ENCODE measurements at places on chromosomes 16 and 17. TPM values are rescaled to one million over a fixed set of nuclear protein-coding genes. Genes with fewer than 3 reads are reported as not detected.

DNA sequence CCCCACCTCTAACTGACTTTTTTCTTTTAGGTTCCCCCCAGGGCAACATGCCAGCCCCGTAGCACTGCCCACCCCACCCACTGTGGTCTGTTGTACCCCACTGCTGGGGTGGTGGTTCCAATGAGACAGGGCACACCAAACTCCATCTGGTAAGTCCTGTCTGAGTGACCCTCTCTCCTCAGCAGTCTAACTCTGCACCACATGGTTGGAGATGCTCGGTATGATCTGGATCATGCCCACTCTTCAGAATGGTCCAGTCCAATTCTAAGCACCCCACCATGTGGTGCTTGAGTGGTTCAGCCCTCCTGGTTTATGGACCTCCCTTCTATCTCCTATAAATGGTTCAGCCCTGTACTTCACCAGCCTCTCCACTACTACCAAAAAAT lies 5.9 kb downstream of the KDM6B start:
- no peaks in the 10 kb centered on the region for H3K36me3 ChIP-seq
- H3K27ac ChIP-seq: peak overlapping the region; percentile 95
- H3K4me1 ChIP-seq: peaks cover 8% of the 10 kb centered on the region

The ASIC2 gene
- 1.4 TPM for total RNA-seq

GRCh38 chr17:63250830-63251229 lies 195.3 kb downstream of the CYB561 start:
- DNase-seq: no peak
- H3K4me1 ChIP-seq: no peaks in the 10 kb centered on the region
- H3K4me3 ChIP-seq: no peak overlapping the region

GRCh38 chr16:69171325-69172084 lies 15.5 kb upstream of the SNTB2 start:
- H3K27ac ChIP-seq: peak overlapping the region; percentile 87
- DNase-seq: no peak
- no peaks in the 10 kb centered on the region for H3K36me3 ChIP-seq
- H3K4me1 ChIP-seq: no peaks in the 10 kb centered on the region
- H3K4me3 ChIP-seq: no peak overlapping the region
- H3K27me3 ChIP-seq: no peaks in the 10 kb centered on the region

DNA sequence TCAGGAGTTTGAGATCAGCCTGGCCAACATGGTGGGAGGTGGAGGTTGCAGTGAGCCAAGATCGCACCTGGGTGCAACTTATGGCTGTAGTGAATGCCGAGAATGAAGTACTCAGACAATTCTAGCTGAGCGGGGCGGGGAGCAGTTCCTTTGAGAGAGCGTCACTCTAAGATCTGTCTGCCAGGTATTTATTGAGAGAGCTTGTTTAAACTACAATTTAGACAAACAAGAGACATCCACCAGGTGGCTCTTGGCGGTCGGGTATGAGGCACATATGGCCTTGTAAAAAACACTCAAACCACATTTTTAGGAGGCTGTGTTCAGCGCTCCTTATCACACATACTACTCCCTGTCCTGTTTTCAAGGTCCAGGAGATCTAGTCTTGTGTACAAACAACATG lies 40.6 kb upstream of the CDH1 start:
- no peak overlapping the region for H3K27ac ChIP-seq
- H3K36me3 ChIP-seq: no peaks in the 10 kb centered on the region
- DNase-seq: no peak
- H3K4me1 ChIP-seq: no peaks in the 10 kb centered on the region
- H3K4me3 ChIP-seq: no peak overlapping the region

DNA sequence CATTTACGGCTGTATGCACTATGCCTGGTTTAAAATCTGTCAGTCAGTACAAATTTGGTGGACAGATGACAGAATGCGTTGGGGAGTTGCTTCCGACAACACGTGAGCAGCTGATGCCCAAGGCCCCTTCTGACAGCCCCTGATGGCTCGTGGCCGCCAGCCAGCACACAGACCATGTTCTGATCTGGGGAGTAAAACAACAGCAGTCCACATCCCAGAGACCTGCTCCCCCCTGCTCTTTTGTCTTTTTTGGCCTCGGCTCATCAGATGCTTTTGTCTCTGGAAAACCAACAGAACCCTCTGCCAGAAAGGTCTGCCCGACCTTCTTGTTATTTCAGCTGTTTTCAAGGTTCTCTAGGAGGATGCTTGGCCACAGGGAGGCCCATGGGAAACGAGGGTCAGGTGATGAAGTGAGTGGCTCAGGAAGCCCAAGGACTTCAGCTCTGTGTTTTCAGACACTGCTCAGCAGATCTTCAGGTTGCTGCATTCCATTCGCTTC lies 10.8 kb downstream of the ARSG start:
- no peaks in the 10 kb centered on the region for H3K36me3 ChIP-seq
- no peak overlapping the region for H3K27ac ChIP-seq
- no peak overlapping the region for H3K4me3 ChIP-seq
- no peaks in the 10 kb centered on the region for H3K27me3 ChIP-seq

The HEATR9 gene
- total RNA-seq: not detected

The YPEL2 gene
- total RNA-seq: 91.7 TPM

The TMEM132E gene
- not detected for total RNA-seq

- H3K4me1 ChIP-seq: no peaks in the 10 kb centered on the region
- H3K27me3 ChIP-seq: no peaks in the 10 kb centered on the region
- no peak overlapping the region for H3K27ac ChIP-seq
- DNase-seq: no peak
- H3K4me3 ChIP-seq: no peak overlapping the region
- no peaks in the 10 kb centered on the region for H3K36me3 ChIP-seq
Observed at GRCh38 chr17:44539673-44540072, 17.6 kb upstream of the FZD2 start.

- H3K27ac ChIP-seq: no peak overlapping the region
- DNase-seq: no peak
- no peaks in the 10 kb centered on the region for H3K36me3 ChIP-seq
- H3K27me3 ChIP-seq: no peaks in the 10 kb centered on the region
Observed at GRCh38 chr16:12314653-12315185, 338.2 kb downstream of the SNX29 start.

The NXPH3 gene
- total RNA-seq: 6.5 TPM

DNA sequence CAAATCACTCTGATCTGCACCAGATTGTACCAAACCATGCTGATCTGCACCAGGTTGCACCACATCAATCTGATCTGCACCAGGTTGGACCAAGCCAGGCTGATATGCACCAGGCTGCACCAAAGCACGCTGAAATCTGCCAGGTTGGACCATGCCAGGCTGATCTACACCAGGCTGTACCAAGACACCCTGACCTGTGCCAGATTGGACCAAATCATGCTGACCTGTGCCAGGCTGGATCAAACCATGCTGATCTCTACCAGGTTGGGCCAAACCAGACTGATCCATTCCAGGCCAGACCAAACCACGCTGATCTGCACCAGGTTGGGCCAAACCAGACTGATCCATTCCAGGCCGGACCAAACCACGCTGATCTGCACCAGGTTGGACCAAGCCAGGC lies 15.5 kb downstream of the QRICH2 start:
- H3K27me3 ChIP-seq: no peaks in the 10 kb centered on the region
- H3K4me1 ChIP-seq: no peaks in the 10 kb centered on the region
- H3K4me3 ChIP-seq: no peak overlapping the region
- H3K36me3 ChIP-seq: no peaks in the 10 kb centered on the region

Measured in uterus (tissue), 4 donors.